ENCODE measurements at places on chromosomes 2 and 18.

DNA sequence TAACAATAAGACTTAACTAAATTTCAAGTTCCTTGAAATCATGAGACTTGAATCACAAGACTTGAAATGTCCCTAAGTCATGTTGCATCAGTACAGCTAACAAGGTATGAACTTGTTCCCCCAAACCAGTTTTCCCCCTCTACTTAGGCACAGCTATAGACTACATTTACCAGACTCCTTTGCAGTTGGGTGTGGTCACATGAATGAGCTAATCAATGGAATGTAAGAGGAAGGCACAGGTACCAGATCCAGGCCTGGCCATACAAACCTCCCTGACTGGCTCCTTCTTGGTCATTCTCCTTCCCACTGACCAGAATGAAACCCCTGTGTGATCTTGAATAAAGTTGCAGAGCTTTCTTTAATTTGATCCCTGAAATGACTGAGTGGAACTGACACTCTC, 77.8 kb downstream of the DNER start:
- DNase-seq: no peak

GRCh38 chr2:15901095-15901807, 39.1 kb upstream of the MYCN start:
- DNase-seq: no peak

DNA sequence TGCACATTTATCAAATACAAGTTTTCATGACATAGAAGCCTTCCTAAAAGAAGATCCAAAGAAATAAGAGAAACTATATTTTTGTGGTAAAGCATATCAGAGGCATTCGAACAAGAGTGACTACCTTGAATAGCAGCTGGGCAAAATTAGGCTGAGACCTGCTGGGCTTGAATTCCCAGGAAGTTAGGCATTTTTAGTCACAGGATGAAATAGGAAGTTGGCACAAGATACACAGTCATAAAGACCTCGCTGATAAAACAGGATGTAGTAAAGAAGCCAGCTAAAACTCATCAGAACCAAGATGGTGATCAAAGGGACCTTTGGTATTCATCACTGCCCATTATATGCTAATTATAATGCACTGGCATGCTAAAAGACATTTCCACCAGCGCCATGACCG, 1302.3 kb upstream of the NRXN1 start:
- no peak for DNase-seq

DNA sequence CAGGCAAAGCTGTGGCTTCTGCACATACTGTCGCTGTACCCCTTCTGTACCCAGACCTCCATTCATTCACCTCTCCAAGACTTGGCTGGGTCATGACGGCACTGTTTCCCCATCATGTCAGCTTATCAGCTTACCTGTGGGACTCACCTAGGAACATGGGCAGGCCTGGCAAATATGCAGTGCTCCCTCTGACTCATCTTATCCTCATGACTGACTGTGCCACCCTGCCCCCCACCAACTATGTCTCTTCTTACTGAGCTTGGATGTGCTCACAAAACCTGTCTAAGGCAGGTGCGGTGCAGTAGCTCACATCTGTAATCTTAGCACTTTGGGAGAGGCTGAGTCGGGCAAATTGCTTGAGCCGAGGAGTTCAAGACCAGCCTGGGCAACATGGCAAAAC, 152.4 kb downstream of the MGAT5 start:
- DNase-seq: no peak

DNA sequence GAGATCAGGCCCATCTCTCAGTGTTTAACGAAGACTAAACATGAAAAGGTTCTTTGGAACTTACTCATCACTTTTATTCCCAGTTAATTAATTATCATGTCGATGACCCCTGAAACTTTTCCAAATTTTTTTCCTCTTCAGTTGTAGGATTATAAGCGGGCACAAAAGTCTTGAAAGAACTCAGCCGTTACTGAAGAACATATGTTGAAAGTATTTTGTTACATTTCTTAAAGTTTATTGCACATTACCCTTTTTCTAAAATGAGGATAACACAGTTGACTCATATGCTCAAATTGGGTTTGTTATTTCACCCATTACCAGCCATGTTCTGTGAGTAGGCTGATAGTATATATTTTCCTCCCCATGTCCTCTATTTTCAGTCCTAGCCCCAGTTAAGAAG, 75.9 kb upstream of the COL3A1 start:
- DNase-seq: no peak

DNA sequence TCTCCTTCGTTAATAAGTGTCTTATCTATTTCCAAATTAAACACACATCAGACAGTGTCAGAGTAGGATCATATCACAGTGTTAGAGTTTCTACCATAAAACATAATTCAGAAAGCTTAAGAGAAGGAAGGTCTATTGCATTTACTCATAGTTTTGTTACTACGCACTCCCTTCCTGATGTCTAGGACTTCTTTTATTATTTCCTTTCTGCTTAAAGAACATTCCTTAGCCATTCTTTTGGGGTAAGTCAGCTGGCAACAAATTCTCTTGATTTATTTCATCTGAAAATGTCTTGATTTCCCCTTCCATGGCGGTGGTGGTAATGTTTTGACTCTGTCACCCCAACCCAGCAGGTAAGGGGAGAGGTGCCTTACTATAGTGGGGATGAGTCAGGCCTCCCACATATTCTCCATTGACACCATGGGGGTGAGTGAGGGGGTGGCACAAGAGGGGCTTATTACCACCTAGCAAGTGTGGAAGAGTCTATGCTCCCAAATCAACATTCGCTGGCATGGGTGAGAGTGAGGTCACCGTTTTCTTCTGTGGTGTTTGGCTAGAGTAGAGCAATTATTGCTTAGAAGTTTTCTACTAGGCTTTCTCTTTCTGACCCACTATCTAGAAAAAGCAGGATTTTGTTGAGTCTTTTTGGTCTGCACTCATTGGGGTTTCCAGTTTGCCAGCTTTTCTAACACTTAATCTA, 29.9 kb downstream of the ABCB11 start:
- DNase-seq: no peak

DNA sequence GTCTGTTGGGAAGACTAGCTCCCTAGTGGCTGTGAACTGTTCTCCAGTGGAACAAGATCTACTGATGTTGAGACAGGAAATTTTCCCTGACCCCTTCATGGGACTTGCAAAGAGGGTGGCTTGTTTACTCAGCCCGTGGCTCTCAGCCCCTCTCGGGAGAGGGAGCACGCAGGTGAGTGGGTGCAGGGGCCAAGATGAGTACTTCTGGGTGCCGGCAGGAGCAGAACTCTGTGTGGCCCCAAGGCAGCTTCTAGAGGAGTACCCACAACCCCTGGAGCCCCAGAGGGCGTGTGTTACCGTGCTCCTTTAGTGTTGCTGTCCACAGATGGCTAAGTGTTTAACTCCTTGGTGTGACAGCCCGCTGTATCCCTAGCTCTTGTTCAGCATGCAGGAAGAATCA, 68.2 kb upstream of the CNGA3 start:
- DNase-seq: no peak

DNA sequence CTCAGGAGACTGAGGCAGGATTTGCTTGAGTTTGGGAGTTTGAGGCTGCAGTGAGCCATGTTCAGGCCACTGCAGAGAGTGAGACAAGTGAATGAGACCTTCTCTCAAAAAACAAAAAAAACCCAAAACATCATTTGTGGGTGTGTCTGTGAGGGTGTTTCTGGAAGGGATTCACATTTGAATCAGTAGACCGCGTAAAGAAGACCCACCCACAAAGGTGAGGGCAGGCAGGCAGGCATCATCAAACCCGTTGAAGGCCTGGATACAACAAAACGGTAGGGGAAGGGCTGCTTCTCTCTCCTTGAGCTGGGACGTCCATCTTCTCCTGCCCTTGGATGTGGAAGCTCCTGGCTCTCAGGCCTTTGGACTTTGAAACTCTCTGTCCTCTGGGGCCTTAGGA, 25.4 kb downstream of the CDKL4 start:
- no peak for DNase-seq

DNA sequence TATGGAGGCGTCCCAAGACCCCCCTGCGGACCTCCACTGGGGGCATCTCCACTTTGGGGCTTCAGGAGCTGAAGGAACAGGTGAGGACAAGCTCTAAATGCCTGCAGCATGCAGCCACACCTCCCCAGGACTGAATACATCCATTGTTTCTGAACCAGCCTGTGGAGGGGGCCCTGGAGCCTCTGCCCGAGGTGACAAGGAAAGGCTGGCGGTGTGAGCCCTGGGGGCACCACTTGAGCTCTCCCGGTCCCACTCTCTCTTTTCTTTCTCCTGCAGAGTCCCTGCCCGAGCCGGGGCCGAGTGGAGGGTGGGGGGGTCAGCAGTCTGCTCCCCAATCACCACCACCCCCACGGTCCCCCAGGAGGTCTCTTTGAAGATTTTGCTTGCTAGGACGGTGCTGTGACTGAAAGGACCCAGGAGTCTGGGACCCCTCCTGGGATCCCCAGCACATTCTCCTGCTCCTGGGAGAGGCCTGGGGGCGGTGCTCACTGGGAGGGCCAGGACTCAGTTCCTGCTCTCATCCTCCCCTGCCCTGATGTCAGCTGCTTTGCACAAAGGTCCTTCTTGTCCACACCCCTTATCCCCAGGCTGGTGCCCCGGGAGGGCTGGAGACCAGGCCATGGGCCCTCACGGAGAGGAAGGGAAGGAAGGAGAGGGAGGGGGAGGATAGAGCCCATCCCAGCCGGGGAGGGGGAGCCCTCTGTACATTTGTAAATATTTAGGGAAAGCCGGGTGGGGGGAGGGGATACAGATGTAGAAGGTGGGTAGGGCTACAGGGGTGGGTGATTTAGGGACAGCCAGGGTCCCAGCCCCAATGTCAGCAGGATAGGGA, 5.7 kb downstream of the CHPF start:
- DNase-seq: no peak

DNA sequence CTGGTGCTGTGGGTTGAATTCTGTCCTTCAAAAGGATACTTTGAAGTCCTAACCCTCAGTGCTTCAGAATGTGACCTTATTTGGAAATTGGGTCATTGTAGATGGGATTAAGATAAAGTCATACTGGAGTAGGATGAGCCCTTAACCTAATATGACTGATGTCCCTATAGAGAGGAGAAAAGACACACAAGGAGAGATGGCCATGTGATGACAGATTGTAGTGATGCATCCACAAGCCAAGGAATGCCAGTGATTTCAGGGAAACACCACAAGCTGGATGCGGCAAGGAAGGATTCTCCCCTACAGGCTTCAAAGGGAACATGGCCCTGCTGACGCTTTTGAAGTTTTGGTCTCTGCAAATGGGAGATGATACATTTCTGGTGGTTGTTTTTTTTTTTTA, 24.7 kb upstream of the CCBE1 start:
- DNase-seq: no peak

GRCh38 chr2:240963065-240963867, 35.2 kb upstream of the SNED1 start:
- DNase-seq: no peak

DNA sequence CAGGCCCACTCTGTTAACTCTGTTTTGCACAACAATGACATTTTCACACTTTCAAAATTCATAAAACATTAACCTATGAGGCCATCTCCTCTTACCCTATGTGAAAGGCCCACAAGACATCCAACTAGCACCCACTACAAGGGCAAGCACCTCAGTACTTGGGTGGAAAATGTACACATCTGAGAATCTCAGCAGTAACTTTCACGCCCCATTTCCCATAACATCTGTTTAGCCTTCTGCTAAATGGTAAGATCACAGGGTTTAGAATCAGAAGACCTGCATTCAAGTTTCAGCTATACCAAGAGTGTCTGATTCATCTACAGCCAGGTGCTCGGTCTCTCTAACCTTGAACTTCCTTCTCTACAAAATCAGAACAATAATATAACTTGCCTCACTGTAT, 89.2 kb downstream of the SP100 start:
- no peak for DNase-seq

DNA sequence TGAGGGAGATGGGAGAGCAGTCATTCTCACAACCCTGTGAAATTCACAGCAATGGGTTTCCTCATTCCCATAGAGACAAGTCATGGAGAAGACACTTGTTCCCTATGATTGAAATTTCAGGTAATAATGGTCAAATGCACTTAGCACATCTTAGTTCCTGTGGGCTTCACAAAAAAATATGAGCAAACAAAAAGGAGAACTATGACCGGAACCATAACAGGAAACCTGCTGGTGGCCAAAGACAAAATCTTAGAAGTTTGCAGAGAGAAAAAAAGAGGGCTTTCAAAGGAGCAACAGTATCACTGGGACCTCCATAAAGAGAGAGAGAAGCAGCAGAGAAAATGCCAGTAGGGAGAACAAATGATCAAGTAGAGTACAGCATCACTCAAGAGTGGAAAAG, 138.9 kb upstream of the APCDD1 start:
- DNase-seq: no peak

DNA sequence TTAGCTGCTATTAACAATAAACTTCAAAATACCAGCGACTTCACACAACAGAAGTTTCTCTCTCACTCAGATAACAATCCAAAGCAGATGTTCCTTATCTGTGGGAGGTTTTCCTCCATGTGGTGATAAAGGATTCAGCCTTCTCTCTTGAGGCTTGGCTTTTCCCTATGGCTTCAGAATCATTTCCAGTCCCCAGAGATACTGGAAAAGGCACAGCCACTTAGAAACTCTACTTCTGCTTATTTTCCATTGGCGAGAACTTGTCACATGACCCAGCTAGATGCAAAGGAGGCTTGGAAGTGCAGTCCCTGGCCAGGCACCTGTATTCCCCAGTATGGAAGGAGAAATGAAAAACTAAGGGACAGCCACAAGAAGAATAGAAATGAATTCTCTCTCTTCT, 344.8 kb downstream of the MTX2 start:
- DNase-seq: no peak

DNA sequence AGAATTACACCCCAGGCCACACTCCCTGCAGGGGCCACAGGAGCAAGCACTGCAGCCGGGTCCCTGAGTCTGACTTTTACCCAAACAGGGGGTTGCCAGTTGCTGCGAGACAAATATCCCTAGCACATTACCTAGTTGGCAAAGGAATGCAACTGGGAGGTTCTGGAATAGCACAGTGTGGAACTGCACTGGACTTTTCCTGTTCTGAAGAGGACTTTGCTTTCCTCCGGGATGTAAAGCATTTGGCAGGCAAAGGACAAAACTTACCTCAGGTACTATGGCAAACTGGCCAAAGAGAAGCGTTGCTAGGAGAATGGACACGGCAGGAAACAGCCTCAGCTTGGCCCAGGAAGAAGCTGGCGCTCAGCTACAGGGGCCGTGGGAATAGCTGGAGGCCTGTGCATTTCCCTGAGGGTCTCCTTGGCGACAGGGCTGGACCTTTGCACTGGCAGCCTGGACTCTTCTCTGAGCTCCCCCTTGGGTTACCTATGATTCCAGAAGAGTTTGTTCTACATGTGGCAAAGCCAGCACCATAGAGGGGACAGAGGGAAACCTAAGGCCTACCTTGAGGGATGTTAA, 45.0 kb downstream of the BCL11A start:
- DNase-seq: no peak

DNA sequence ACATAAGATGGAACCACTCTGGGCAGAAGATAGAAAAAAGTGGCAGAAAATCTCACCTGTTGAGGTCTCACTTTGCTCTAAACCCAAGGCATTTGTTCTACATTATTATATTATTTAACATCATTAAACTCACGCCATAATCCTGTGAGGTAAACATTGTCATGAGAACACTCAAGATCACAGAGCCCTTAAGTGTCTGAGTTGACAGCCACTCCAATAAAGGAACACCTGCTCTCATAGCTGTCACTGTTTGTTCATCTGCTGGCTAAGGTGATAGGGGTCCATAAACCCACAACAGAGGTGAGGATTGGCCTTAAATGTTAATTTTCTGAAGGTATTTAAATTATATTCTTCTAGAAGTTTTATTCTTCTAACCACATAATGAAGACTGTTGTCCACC, 439.7 kb downstream of the RIT2 start:
- DNase-seq: no peak
